SJSA1 (cell line): ENCODE measurements at places on chromosomes 7 and 10.
A peak's percentile ranks its signal among the peaks of the same experiment; 100 is the strongest.

- no peaks in the 10 kb centered on the region for H3K27me3 ChIP-seq
- no peaks in the 10 kb centered on the region for H3K4me1 ChIP-seq
- no peak for DNase-seq
- no peak within 1 kb of the TSS for H3K4me3 ChIP-seq
- no peaks in the 10 kb centered on the region for H3K36me3 ChIP-seq
Observed at GRCh38 chr10:131311661-131312477, at the start of gene TCERG1L. Gene TCERG1L (minus strand): TSS chr10:131311721. CDS start chr10:131311635, 86 bp downstream.

- no peak overlapping the region for H3K4me3 ChIP-seq
- no peak for DNase-seq
- no peaks in the 10 kb centered on the region for H3K36me3 ChIP-seq
- peaks cover 10% of the 10 kb centered on the region for H3K4me1 ChIP-seq
Observed at GRCh38 chr10:15739254-15739970, 19.7 kb upstream of the ITGA8 start.

DNA sequence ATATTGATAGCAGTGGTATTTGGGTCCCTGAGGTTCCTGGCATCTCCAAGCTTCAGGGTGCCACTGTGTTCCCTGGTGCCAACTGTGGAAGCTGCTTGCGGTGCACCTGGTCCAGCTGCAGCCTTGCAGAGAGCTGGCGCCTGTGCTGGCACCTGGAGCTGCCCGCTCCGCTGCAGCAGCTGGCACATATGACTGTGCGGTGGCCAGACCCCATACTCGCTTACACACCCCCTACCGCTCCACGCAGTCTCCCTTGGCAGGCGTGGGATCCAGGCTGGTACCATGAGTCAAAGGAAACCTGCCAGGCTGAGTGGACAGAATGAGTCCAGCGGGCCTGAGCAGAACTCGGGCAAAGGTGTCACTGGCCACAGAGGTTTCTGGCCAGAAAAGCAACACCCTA is 89.9 kb upstream of the JAZF1 start:
- no peaks in the 10 kb centered on the region for H3K27me3 ChIP-seq
- no peak overlapping the region for H3K4me3 ChIP-seq
- DNase-seq: no peak

- no peak for DNase-seq
- peaks cover 3% of the 10 kb centered on the region; the same call in 1 of the 2 replicates for H3K36me3 ChIP-seq
- H3K4me1 ChIP-seq: peaks cover 40% of the 10 kb centered on the region
- no peaks in the 10 kb centered on the region for H3K27me3 ChIP-seq
- no peak overlapping the region for H3K27ac ChIP-seq
Observed at GRCh38 chr10:72255977-72256729, 17.6 kb upstream of the DDIT4 start.

DNA sequence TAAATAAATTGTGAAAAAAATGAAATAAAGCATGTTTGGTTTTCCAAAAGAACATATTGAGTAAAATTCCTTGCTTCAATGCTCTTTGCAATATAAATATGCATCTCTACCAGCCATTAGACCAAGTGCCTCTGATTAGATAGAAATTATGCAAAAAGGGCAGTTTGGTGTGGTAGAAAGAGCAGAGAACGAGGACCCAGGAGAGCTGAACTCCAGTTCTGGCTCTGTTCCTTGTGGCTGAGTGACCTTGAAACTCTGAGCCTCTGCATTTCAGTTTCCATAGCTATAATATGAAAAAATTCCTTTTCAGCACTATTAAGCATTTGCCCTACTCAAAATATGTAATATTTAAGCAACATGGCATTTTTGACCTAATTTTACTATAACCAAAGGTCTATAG is 36.5 kb downstream of the COL1A2 start:
- H3K4me1 ChIP-seq: peaks cover 5% of the 10 kb centered on the region
- no peak overlapping the region for H3K4me3 ChIP-seq
- peaks cover 59% of the 10 kb centered on the region for H3K36me3 ChIP-seq
- peaks cover 11% of the 10 kb centered on the region for H3K27me3 ChIP-seq
- no peak overlapping the region for H3K27ac ChIP-seq

GRCh38 chr10:44317856-44318255 is 67.0 kb downstream of the CXCL12 start:
- H3K27ac ChIP-seq: no peak overlapping the region
- H3K27me3 ChIP-seq: no peaks in the 10 kb centered on the region
- no peak overlapping the region for H3K4me3 ChIP-seq
- H3K4me1 ChIP-seq: no peaks in the 10 kb centered on the region

DNA sequence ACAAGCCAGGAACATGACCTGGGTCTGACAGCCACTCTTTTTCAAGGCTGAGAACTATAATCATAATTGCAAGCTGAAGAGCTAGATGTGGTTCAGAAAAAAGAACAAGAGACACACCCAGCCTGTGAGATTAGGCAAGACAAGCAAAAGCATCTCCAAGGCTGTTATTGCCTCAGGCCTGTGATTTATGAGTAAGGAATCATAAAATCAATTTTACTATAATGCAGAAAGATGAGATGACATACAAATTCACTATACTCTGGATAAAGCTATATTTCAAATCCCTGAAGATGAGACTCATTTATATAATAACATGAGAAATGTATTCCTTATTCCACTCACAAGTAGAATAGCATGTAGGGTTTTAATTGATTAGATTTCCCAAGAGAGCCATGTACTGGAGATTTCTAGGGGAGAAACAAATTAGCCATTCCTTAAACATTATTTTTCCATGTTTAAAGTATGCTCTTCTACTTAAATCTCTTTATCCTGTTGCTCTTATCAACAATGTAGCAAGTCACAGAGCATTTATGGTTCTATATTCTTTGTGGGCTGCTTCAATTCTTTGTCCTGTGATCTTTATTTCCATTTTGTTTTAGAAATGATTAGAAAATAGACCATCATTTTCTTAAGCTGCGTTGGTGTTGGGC is 47.4 kb downstream of the FHIP2A start:
- H3K4me3 ChIP-seq: no peak overlapping the region
- peak overlapping the region; percentile 63 for H3K27ac ChIP-seq
- no peak for DNase-seq
- peaks cover 17% of the 10 kb centered on the region for H3K4me1 ChIP-seq
- peaks cover 18% of the 10 kb centered on the region for H3K36me3 ChIP-seq
- H3K27me3 ChIP-seq: no peaks in the 10 kb centered on the region

DNA sequence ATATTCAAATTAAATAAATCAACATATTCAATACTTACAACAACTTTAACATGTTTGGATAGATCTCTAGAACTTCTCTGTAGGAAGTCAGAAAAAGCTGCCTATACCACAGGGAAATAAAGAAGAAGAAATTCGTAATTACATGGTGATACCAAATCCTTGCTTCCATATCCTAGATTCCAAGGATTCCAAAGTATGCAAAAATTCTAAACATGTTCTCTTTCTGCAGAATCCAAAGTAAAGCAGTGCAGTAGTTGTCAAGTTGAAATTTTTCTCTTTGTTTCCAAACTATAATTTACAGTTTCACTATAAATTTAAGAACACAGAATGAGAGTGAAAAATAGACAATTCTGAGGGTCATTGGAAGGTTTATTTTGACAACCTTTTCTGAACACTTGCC is 233.7 kb upstream of the PTN start:
- H3K4me1 ChIP-seq: peaks cover 52% of the 10 kb centered on the region
- H3K27me3 ChIP-seq: no peaks in the 10 kb centered on the region
- H3K36me3 ChIP-seq: 0 out of 2 replicates have a peak, but pooled peaks cover 3% of the 10 kb centered on the region
- peak; percentile 51 for DNase-seq
- no peak overlapping the region for H3K4me3 ChIP-seq

- peaks cover 58% of the 10 kb centered on the region for H3K36me3 ChIP-seq
- DNase-seq: no peak
- H3K27ac ChIP-seq: no peak overlapping the region
- H3K4me3 ChIP-seq: no peak overlapping the region
Observed at GRCh38 chr7:130956417-130957136, 222.6 kb upstream of the KLF14 start.

DNA sequence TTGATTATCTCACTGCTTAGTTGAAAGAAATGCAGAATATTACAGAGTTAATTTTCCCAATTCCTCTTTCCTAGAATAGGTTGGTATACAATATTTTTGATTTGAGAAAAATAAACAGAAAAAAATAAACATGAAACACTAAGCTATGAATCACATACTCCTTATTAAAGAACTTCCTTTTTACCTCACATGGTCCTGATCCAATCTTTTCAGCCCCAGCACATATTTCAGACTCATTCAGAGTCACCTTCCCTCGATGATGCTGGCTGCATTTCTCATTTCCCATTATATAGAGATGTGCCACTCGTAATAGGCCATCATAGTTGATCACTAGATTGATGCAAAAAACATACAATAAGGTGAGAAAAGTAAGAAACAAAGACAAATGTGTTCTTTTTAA is 64.6 kb downstream of the HGF start:
- peaks cover 7% of the 10 kb centered on the region for H3K4me1 ChIP-seq
- H3K27ac ChIP-seq: no peak overlapping the region
- no peaks in the 10 kb centered on the region for H3K27me3 ChIP-seq
- H3K36me3 ChIP-seq: no peaks in the 10 kb centered on the region

DNA sequence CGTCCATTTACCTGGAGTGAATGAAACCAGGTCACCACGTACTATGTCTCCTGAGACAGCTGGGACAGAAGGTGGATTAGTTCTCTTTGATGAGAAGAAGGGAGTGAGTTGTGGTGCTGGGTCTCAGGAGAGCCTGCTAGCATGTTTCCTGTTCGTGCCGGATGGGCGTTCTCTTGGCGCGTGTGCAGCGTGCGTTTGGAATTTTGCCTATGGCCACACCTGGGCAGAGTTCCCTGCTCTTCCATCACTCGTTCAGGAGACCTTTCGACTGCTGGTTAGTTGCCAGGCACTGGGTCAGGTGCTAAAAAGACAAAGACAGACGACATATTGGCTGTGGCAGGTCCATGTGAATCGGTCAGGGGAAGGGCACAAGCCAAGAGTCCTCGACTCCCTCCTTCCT is 90.3 kb downstream of the TRRAP start:
- H3K27ac ChIP-seq: no peak overlapping the region
- no peaks in the 10 kb centered on the region for H3K27me3 ChIP-seq
- no peaks in the 10 kb centered on the region for H3K4me1 ChIP-seq
- peaks cover 90% of the 10 kb centered on the region for H3K36me3 ChIP-seq
- H3K4me3 ChIP-seq: no peak overlapping the region

GRCh38 chr10:3512263-3512662 is 272.7 kb downstream of the KLF6 start:
- peaks cover 4% of the 10 kb centered on the region; the same call in 1 of the 2 replicates for H3K4me1 ChIP-seq
- no peaks in the 10 kb centered on the region for H3K27me3 ChIP-seq
- DNase-seq: no peak

DNA sequence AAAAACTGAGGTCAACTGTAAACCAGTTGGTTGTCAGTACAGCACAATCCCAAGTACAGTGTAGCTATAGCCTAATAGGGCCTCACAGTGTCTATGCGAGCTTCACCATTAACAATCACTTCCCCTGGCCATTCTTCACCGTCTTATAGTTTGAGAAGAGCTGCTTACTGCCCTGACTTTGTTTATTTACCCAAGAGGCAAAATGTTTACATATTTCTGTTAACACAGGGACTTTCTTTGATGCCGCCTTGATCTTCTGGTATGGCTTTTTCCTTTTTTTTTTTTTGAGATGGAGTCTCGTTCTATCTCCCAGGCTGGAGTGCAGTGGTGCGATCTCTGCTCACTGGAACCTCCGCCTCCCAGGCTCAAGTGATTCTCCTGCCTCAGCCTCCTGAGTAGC is 3.3 kb downstream of the MYOF start:
- H3K27me3 ChIP-seq: no peaks in the 10 kb centered on the region
- peaks cover 53% of the 10 kb centered on the region for H3K36me3 ChIP-seq
- peak overlapping the region; percentile 50 for H3K4me3 ChIP-seq
- DNase-seq: peak; percentile 60
- H3K27ac ChIP-seq: peak overlapping the region; percentile 95

GRCh38 chr10:10786109-10787090 is 231.3 kb upstream of the CELF2 start:
- H3K36me3 ChIP-seq: peaks cover 78% of the 10 kb centered on the region
- H3K4me1 ChIP-seq: peaks cover 59% of the 10 kb centered on the region
- H3K27ac ChIP-seq: peak overlapping the region; percentile 90
- peak; percentile 72 for DNase-seq

DNA sequence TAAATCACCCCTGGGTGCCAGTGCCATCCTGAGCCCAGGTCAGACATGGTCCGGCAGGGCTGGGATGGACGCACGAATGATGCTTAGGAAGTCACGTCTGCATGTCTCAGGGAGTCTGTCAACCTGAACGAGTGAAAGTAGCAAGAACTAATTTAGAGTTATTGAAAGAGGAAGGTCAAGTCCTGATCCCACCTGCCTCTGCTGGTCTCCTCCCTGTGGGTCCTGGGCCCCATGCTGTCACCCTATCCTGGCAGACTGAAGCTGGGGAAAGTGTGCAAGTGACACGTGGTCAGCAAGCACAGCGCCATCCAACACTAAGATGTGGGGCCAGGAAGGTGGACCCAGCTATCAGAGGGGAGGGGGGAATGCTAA is 26.1 kb upstream of the GRID1 start:
- H3K4me3 ChIP-seq: no peak overlapping the region
